ENCODE measurements at places on chromosomes 13 and 19. TPM values are rescaled to one million over a fixed set of nuclear protein-coding genes. Genes with fewer than 3 reads are reported as not detected.

The PLPPR3 gene
- not detected for total RNA-seq

The PSG7 gene
- not detected for total RNA-seq

The KLHL1 gene
- total RNA-seq: not detected

The CLC gene
- not detected for total RNA-seq

The PLVAP gene
- 105 TPM for total RNA-seq

The ZNF681 gene
- 1.3 TPM for total RNA-seq

The KCTD4 gene
- total RNA-seq: not detected

The ADAMTS10 gene
- total RNA-seq: 16.1 TPM

Data from right cardiac atrium (tissue), 5 donors.